ENCODE measurements at places on chromosomes 3 and 15.

DNA sequence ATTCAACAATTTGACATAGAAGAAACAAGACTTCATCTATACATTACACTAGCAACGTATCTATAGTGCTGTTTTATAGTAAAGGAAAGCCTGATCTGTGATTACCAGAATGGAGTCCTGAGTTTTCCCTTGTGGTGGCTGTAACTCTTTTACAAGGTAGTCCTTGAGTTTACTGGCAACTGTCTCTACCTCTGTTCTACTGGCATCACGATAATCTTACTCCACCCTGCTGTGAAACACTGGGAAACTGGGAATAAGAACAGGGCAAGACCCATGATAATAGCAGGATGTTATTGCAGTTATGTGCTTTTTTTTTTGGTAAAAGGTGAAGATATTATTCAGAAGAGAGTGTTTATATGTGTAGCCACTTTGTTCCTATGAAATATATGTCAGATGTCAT, 12.4 kb upstream of the HHLA2 start:
- DNase-seq = no peak

- DNase-seq = no peak
Measured at GRCh38 chr15:68983961-68984481, 30.5 kb upstream of the NOX5 start.

DNA sequence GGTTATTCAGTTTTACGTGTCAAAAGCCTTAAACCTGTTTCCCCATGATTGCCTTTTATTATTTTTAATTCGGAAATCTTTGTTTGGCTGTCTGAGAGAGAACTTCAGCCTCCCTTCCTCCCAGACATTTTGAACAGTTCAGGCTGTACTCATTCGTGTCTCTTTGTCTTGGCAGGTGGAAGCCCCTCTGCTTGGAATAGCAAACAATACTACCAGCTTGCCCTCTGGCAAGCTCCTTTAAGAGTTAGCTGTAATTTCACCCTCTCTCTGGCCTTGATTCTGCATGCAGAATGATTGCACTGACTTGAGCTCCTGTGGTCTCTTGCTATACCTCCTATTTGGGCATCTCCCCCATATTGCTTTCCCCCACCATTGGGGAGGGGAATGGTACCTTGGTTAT, 11.7 kb downstream of the IGF1R start:
- no peak for DNase-seq

DNA sequence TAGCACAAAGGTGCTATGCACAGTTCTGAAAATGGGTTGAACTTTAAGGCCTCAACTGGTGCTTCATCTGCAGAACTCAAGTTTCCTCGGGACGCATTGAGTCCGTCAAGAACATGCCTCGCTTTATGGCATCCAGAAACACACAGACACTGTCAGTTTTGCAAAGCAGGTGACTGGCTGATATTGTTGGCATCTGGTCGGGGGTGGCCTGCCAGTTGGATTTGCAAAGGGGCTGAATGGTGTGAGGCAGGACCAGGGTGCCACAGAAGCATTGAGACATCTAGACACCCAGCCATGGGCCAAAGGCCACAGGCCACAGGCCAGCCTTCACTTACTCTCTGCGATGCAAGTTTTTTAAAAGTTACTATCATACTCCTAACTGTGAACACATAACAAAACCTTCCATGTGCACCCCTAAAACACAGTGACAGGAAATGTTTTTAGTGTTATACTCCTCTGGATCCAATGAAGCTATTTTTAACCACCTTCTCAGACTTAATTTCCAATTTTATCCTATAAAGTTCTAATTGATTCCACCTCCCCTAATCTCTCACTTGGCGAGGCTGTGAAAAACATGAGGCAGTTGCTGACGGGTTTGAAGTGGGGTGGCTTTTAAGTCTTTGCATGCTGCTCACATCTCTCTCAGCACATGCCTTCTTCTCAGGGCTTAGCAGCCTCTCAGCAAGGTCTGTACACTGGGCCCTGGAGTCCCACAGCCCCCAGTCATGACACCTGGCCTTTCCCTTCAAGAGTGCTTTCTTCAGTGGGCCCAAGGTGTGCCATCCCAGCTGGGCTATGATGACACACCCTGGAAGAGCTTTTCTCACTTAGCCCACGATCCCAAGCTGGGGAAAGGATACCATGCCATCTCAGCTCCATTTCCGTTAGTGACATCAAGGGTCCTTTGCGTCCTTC, 38.5 kb upstream of the DUSP7 start:
- DNase-seq = no peak

- DNase-seq = no peak
Measured at GRCh38 chr15:64386291-64386690, 1.3 kb upstream of the TRIP4 start.

DNA sequence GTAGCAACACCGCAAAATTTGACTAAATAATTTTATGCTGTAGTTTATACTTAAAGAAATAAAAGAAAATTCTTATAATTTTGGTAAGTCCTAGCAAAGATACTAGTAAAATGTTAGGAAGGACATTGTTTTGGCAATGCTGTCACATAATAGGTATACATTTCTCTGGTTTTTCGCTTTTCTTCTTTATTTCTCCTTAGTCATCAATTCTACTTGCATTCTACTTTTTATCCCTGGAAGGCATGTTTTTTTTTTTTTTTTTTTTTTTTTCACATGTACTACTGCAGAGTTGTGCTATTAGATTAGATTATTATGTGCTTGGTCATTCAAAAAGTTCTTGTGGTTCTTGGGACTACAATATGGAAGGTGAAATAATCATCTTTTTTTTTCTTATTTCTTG, 1421.2 kb downstream of the SI start:
- no peak for DNase-seq

DNA sequence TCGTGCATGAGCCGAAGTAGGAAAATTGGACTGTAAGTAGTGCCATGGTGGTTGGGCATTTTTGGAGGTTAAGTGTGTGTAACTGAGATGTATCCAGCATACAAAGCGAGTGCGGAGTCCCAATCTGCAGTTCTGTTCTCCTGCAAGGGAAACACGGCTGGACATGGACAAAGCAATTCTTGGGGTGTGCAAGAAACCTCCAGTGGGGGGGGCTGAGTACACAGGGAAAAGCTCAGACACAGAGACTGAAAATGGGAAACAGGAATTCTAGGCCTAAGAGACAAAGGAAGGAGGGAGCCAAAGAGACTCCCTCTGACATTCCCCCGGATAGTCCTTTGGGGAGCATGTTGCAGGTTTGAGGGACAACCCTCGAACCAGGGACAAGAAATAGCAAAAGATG, 83.2 kb upstream of the PLSCR4 start:
- no peak for DNase-seq

DNA sequence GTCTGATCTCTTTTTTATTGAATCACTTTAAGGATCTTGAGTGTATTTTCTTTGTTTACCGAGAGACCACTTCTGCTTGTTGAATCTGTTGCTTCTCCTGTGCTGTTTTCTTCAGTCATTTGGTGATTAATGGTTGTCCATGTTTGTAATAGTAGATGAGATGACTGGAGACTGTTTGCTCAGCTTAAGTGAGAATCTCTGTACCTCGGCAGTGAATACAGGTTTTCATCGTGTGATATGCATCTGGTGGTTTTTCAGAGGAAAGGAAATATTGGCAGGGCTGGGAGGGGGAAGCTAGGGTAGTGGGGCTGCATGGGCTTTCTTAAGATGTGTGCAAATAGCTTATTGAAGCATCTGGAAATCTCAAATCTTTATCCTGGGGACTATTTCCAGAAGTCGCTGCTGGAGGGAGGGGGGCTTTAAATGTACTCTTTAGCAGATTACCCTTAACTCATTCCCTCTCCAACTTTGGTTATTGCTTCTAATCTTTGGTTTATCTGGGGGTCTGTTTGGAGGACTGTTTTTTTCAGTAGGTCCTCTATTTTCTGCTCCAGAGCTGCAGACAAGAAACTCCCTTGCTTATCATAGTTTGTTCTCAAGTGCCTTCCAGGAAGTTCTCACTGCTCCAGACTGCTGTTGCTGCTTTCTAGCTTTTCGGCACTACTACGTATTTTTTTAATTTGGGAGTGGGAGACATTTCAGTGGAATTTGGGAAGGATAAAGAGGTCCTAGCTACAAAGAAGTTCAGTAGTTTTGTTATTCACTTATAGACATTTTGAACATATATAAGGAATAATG, 19.4 kb downstream of the CMTM8 start:
- DNase-seq = no peak

GRCh38 chr3:7695049-7695448, 806.6 kb upstream of the LMCD1 start:
- DNase-seq = no peak

DNA sequence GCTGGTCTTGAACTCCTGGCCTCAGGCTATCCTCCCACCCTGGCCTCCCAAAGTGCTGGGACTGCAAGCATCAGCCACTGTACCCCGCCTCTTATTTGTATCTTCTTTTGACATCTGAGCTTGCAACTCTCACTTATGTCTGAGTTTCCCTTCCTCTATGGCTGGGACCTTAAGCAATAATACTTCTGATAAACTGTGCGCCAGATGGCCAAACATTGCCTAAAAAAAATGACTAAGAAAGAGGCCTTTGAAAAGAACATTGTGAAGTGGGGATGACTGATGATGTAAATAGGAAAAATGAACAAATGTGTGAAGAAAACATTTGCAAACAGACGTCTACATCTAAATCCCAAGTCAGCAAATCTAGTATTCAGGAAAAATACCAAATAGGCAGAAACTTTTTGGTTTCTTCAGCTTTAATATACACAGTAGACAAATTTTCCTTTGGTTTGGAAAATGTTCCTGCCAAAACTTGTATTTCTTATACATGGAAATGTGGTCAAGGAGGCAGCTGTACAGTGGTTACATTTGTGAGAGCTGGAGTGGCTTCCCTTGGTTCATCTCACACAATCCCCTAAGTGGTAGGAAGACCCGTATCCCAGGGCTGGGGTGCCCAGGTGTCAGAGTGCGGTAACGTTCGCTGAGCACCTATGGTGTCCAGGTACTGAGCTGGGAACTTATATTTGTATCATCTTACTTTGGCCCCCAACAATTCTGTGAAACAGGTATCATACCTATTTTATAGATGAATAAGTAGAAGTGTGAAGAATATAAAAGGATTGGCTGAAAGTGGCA, 11.6 kb upstream of the TFRC start:
- no peak for DNase-seq

DNA sequence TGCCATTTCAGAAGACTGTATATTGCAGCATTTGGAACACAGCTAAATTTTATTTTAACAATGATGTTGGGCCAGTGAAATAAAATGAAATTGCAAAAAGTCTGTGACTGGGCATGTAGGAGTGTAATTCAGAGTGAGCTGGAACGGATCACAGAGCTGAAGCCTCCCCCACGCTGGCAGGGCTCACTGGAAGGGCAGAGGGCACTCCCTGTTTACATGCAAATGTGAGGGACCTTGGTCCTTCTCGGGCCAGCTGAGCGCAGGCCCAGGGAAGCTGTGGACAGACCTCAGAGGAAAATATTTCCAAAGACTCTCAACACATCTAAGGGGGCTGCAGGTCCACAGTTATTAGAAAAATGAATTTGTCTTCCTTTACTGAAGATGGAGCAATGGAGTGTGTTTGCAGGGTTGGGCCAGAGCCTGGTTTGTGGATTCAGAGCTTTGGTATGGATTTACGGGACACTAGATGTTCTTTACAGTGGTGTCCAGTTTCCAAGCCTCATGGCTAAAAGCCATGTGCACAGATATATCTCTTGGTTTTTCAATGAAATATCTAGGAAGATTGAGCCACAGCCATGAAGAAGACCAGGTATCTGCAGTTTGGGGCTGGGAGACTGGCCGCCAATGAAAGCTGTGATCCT, 32.0 kb downstream of the TRPM1 start:
- no peak for DNase-seq

DNA sequence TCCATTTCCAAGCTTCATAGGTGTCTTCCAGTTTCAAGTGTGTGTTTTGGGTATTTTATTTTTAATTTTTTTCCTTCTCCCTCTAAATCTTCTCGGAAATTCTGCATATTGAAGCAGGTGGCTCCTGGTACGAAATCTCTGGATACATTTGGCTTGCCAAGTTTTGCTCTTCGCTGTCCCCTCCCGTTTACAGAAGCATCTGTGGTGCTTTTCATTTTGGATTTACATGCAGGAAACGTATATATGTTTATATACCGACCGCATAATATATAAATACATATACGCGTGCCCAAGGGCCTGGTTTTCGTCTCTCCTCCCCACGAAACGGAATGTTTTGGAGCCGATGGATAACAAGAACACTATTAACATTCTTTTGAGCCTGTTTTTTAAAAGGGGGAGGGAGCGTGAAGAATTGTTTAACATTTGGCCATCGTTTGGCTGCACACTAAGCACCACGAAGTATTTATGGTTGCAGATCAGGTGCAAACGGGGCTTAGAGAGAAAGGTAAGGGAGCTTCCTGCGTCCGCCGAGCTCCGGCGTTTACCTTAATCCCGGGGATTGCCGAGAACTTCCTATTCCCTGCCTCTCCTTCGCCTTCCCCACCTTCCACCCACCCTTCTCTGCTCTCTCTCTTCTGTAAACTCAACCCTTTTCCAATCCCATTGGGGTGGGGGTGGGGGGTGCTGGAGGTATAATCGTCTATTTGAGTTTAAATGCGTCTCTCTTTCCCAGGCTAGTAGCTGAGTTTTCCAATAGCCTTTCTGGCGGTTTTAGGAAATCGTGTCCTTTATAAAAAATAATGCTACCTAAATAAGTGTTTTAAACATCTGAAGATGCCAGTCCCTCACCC, 1.1 kb upstream of the NLGN1 start:
- no peak for DNase-seq

GRCh38 chr3:143237077-143237627, 117.6 kb downstream of the CHST2 start:
- DNase-seq = no peak

DNA sequence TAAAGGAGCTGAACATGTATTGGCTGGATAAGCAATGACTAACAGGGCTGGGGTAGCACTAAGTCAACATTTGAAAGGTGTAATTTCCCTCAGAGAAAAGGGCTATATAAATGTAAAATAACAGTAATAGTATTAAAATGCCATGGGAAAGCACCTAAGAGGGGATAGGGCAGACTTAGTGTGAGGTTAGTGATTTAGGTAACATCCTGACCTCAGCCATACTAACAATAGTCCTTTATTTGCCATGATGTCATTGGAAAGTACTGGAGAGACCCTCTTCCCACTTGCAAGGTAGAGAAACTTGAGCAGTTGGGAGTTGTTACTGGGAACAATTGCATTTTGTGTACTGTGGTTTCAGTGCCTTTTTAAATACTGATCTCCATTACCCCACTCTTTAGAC, 103.4 kb downstream of the LSAMP start:
- no peak for DNase-seq

- no peak for DNase-seq
Measured at GRCh38 chr15:74863239-74864056, 9.7 kb downstream of the SCAMP2 start.

- DNase-seq = no peak
Measured at GRCh38 chr15:42080919-42081830, 13.2 kb downstream of the PLA2G4D start.

All from T-helper 9 cell (primary cell).